ENCODE measurements at places on chromosomes 11 and 22.
A peak's percentile ranks its signal among the peaks of the same experiment; 100 is the strongest.

DNA sequence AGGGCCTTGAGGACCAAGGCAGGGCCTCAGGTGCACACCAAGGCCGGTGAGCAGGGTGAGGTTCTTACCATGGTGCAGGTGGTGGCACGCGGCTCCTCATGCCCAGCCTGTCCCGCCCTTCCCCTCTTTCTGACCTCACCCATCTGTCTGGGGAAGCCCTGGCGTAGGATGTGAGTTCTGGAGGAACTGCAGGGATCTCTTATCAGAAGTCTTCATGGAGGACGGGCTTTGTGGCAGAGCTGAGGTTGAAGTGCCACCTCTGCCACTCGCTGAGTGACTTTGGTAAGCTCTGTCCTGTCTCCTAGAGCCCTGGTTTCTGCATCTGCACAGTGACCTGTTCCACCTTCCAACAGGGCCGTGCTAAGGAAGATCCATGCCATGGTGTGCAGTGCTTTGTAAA is 49.1 kb downstream of the LRRC32 start:
- DNase-seq = peak; percentile 46

- DNase-seq = no peak
These were observed 8.4 kb downstream of the SLCO2B1 start for GRCh38 chr11:75159151-75159953.

GRCh38 chr11:69416762-69417698 is 64.4 kb upstream of the LINC01488 start:
- no peak for DNase-seq

GRCh38 chr11:14114269-14114668 is 151.7 kb downstream of the SPON1 start:
- no peak for DNase-seq

DNA sequence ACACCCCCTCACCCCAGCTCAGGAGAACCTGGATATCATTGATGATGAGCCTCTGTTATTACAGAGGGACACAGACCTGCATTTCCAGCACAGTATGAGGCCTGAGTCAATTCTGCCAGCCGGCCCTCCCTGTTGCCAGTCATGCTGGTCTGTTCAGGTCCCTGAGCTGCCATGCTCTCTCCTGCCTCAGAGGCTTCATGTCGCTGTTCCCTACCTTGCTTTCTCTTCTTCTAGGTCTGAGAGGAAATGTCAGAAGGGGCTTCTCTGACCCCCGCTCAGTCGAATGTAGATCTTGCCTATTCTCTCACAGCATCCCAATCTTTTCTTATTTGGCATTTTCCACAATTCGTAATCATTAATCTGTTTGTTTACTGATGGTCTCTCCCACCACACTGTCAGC is 21.8 kb upstream of the ABCC8 start:
- no peak for DNase-seq

DNA sequence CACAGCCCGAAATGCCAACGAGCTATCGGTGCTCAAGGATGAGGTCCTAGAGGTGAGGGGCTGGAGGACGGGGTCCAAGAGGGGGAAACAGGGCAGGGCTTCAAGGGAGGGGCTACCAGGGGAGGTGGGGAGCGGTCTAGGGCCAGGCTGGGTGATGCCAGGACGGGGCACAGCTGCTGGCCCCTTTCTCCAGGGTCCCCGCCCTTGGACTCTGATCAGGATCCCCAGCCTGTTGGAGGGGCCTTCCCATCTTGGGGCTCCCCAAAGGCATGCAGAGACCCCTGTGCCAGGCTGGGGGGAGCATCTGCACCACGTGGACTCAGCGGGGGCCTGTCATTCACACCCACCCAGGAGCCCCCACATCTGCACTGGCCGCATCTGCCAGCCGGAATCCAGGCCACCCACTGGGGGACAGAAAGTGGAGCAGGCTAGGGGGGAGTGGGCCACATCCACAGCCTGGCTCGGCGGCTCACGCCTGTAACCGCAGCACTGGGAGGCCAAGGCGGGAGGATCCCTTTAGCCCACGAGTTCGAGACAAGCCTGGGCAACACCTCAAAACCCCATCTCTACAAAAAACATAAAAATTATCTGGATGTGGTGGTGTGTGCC is 18.9 kb downstream of the EPS8L2 start:
- no peak for DNase-seq

GRCh38 chr22:27853424-27853823 is 51.9 kb upstream of the MN1 start:
- DNase-seq = no peak

- no peak for DNase-seq
These were observed 25.0 kb upstream of the ARFGAP3 start for GRCh38 chr22:42881982-42882656.

- DNase-seq = no peak
These were observed 6.2 kb upstream of the OR5W2 start for GRCh38 chr11:55920537-55920936.

GRCh38 chr22:41929418-41929810 is 2.8 kb upstream of the TNFRSF13C start:
- no peak for DNase-seq

GRCh38 chr11:40170078-40170477 is 1289.4 kb downstream of the LRRC4C start:
- no peak for DNase-seq

DNA sequence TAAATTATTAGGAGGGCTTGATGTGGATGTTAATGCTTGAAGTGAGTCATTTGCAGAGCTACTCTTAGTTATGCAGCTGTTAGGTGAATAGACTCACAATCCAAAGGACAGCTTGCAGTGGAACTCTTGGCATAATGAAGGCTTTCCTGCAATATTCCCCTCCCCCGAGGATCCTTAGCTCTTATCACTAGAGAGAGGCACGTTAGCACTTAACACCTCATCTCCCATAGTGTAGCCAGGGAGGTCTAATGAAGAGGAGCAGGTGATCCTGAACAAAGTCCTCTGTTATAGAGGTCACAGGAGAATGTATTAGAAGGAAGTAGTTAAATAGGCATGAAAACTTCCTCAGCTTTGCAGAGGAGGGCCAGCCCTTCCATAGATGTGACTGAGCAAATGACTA is 919.2 kb upstream of the FAT3 start:
- no peak for DNase-seq

DNA sequence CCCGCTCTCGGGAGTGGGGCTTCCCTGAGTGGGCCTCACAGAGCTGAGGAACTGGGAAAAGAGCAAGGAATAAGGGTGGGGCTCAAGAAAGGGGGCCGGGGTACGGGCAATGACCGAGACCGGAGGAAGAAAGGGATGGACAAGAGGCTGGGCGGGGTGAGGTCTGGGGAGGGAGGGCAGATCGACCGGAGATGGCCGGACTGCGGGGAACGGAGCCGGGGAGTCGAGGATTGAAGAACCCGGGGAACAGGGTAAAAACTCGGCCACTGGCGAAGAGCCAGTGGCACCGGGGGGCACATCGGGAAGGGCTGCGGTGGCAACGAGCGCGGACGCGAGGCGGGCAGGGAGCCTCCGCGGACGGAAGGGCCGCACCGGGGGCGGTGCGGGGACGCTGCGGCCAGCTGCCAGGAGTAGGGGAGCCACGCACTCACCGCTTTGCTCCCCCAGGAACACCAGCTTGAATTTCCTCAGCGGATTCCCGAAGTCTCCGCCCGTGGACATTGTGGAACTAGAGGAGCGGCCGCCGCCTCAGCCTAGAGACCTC is 667 bp downstream of the RAB6A start:
- DNase-seq = peak; percentile 58

DNA sequence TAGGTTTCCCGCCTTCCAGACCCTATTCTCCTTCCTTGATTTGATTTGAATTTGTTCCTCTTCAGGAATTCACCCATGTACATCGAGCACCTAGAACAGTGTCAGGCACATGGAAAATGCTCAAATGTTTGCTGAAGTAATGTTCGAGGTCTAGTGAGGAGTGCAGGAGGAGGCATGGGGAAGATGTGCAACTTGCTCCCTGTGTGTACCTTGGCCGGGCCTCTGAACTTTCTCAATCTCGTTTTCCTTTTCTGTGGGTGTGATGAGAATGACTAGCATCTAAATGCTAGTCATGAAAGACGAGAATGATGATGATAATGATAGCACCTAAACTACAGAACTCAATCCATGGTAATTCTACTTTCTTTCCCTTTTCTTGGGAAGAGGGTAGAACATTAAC is 279.1 kb upstream of the PLET1 start:
- DNase-seq = no peak

- DNase-seq = no peak
These were observed 476.7 kb upstream of the CCDC179 start for GRCh38 chr11:23336961-23337360.

DNA sequence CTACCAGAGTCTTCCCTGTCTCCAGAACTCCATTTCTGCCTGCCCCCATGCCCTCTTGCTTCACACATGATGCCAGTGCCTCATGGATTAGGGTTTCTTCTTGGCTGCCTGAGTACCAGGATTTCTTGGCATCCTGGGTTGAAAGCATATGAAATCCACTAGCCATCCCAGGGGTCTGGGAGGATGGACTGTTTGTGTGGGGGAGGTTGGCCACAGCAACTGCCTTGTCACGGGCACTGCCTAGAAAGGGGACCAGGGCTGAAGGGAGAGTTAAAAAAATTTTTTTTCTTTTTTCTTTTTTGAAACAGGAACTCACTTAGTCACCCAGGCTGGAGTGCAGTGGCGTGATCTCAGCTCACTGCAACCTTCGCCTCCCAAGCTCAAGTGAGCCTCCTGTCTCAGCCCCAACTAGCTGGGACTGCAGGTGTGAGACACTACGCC is 4.2 kb downstream of the USP35 start:
- no peak for DNase-seq

GRCh38 chr11:85089654-85090053 is 537.5 kb downstream of the DLG2 start:
- no peak for DNase-seq

GRCh38 chr11:125091877-125092664 is 19.4 kb downstream of the TMEM218 start:
- DNase-seq = no peak

GRCh38 chr11:74135127-74135840 is 35.5 kb downstream of the C2CD3 start:
- no peak for DNase-seq

DNA sequence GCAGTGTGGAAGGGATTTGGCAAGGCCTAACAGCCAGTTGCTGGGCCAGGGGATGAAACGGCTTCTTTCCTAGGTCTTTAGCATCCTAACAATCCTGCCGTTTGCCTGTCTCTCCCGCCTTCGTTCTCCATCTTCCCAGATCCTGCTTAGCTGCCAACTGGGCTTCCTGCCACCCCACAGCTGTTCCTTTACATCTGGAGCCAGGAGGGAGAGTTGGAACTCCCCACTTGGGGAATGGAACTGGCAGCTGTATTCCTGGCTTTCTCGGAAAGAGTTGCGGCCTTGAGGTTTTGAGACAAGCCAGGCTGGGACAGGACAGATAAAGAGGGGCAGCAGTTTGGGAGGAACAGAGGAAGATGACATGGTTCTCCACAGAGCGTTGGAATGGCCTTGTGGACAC is 59.6 kb downstream of the ST3GAL4 start:
- no peak for DNase-seq

GRCh38 chr11:126914941-126915340 is 85.6 kb downstream of the KIRREL3 start:
- no peak for DNase-seq

- DNase-seq = no peak
These were observed 695.7 kb downstream of the BRD1 start for GRCh38 chr22:49132009-49132408.

- DNase-seq = peak; percentile 79
These were observed 599 bp downstream of the SIK3 start for GRCh38 chr11:117097389-117098268.

DNA sequence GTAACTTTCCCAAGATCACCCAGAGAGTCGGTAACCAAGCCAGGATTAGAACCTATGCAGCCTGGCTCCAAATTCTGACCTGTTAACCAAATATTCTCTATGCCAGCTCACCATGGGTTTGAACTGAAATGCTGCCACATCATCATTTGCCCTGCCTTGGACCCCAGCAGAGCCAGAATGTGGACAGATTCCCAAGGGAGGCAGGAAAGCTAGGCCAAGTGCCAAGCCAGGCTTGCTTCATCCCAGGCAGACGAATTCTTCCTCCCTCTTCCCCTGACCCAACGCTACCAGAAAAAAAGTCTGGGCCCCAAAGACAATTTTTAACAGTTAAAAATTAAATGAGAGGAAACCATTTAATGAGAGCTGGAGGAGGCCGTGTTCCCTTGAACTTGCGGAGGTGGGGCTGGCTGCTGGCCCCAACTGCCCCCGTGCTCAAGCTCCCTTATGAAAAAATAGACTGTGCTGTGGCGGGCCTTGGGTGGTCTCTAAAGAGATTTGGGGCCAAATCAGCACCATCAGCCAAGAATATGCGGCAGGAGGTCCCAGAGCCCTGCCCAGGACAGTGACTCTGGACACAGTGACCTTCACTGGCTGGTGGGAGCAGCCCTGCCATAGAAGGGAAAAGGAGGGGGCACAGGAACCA is 184.1 kb upstream of the SYT13 start:
- no peak for DNase-seq

GRCh38 chr11:94424662-94425061 is 23.4 kb upstream of the GPR83 start:
- DNase-seq = no peak

GRCh38 chr11:15198284-15198683 is 83.6 kb downstream of the INSC start:
- no peak for DNase-seq

DNA sequence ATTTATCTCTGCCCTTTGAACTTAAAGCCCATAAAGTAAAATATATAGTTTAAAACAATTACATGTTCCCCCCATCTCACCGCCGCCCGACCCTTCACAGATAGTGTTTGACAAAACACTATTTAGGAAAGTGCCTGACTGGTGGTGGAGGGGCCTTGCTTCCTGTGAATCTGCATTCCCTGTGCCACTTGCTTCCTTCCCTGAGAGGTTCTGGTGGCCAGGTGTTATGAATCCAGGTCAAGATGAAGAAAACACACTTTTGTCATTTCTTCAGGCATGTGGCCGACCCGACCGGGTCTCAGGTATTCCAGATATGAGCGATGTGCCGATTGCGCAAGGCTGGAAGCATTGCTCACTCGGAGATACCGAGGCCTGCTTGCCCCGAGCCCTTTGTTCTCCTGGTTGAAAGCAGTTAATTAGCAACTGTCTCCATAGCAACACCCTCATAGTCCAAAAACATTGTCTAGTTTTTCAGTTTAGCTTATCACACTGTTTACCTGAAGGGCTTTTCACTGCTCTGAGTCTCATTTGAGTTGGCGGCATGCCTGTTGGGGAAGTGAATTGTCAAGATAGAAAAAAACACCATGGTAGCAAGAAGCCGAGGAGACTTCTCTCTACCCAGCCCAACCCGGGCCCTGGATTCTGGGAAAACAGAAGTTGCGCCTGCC is 128.3 kb downstream of the TEAD1 start:
- DNase-seq = no peak

GRCh38 chr11:69443138-69443967 is 38.1 kb upstream of the LINC01488 start:
- peak; percentile 88 for DNase-seq

GRCh38 chr11:110467556-110467955 is 37.8 kb downstream of the FDX1 start:
- DNase-seq = no peak

- no peak for DNase-seq
These were observed 829.9 kb downstream of the METTL15 start for GRCh38 chr11:28938091-28938490.

GRCh38 chr11:32213223-32213622 is 122.3 kb downstream of the RCN1 start:
- no peak for DNase-seq

All from activated CD8-positive, alpha-beta memory T cell treated with anti-CD3 and anti-CD28 coated beads for 24 hours (primary cell).